ENCODE measurements at places on chromosomes 4 and X. TPM values are rescaled to one million over a fixed set of nuclear protein-coding genes. Genes with fewer than 3 reads are reported as not detected.

NXF3 gene
- total RNA-seq = 0.89 TPM

EFNB1 gene
- total RNA-seq = 17.6 TPM

- no peak overlapping the region for H3K4me3 ChIP-seq
- DNase-seq = peak; percentile 11
- H3K27ac ChIP-seq = no peak overlapping the region
- H3K27me3 ChIP-seq = no peaks in the 10 kb centered on the region
- H3K4me1 ChIP-seq = peaks cover 3% of the 10 kb centered on the region
These were observed 22.6 kb downstream of the NAP1L5 start for GRCh38 chr4:88674979-88675378.

GRCh38 chrX:15973299-15973698 lies 118.7 kb upstream of the AP1S2 start:
- H3K4me1 ChIP-seq = no peaks in the 10 kb centered on the region
- H3K36me3 ChIP-seq = no peaks in the 10 kb centered on the region
- DNase-seq = no peak
- H3K27ac ChIP-seq = no peak overlapping the region
- H3K4me3 ChIP-seq = no peak overlapping the region

DNA sequence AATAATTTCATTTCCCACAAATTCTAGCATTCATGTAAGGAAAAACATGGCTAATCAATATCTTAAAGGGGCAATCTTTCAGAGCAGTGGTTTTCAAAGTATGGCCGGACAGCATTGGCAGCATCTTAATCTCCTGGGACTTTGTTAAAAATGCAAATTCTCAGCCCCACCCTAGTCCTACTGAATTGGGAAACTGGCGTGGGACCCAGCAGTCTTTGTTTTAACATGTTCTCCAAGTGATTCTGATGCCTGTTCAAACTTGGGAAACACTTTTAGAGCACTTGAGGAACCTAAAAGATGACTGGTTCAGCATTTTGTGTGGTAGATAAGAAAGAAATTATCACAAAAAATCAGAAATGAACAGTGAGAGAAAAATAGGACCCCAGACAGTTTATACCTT lies 65.7 kb downstream of the ZFX start:
- no peak for DNase-seq
- H3K27me3 ChIP-seq = no peaks in the 10 kb centered on the region
- no peak overlapping the region for H3K27ac ChIP-seq
- H3K4me1 ChIP-seq = no peaks in the 10 kb centered on the region
- H3K4me3 ChIP-seq = no peak overlapping the region

DNA sequence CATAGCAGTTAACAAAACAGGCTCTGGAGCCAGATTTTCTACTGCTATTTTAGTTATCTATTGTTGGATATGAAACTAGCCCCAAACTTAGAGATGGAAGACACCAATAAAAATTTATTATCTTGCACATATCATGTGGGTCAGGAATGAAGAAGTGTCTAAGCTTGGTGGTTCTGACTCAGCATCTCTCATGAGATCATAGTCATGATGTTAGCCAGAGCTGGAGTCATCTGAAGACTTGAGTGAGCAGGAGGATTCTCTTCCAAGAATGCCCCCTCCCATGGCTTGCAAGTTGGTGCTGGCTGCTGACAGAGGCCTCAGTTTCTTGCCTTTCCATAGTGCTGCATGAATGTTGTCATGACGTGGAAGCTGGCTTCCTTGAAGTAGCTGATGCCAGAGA lies 68.2 kb upstream of the TAPT1 start:
- no peaks in the 10 kb centered on the region for H3K27me3 ChIP-seq
- no peak overlapping the region for H3K27ac ChIP-seq
- no peaks in the 10 kb centered on the region for H3K4me1 ChIP-seq
- H3K4me3 ChIP-seq = no peak overlapping the region
- no peaks in the 10 kb centered on the region for H3K36me3 ChIP-seq

DNA sequence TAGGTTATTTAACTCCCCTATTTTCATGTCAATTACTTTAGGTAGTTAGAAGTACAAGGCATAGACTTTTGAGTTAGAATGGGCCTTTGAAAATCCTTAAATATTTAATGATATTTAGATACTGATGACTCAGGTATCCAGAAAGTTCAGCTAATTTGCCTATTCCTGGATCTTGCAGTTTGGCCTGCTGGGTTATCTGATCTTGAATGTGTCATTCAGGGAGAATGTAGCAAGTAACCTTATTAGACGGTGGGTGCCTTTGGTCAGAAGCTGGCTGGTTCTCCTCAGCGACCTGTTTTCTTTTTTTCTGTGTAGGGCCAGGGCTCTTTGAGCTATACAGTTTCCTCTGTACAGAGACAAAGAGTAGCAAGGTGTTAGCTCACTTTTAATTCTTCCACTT lies 42.0 kb downstream of the MTM1 start:
- no peak overlapping the region for H3K27ac ChIP-seq
- no peak for DNase-seq
- H3K4me3 ChIP-seq = no peak overlapping the region
- H3K4me1 ChIP-seq = no peaks in the 10 kb centered on the region

GRCh38 chr4:44651425-44651824 lies at the start of gene YIPF7:
Gene YIPF7 (minus strand): TSS chr4:44651625. CDS start chr4:44650100, 1,525 bp downstream.
- DNase-seq = no peak
- no peaks in the 10 kb centered on the region for H3K4me1 ChIP-seq
- H3K27me3 ChIP-seq = no peaks in the 10 kb centered on the region
- no peaks in the 10 kb centered on the region for H3K36me3 ChIP-seq

DNA sequence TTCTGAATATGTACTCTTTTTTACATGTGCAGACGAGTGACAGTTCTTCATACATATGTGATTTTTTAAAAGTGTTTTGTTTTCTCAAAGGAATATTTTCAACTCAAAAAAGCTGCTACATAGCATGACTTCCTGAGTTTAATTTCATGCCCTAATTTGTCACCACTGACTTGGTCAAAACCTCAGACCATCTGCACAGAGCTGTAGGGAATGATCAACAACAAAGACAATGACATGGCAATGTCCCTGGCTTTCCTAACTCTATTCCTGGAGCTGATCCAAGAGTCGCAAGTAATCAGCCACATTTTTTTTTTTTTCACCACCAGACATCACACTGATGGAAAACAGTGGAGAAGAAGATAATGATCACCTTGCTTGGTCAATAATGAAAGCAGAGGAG lies 97.7 kb downstream of the TMA16 start:
- no peaks in the 10 kb centered on the region for H3K27me3 ChIP-seq
- H3K36me3 ChIP-seq = no peaks in the 10 kb centered on the region
- no peak for DNase-seq
- H3K4me3 ChIP-seq = no peak overlapping the region
- no peaks in the 10 kb centered on the region for H3K4me1 ChIP-seq

Measured in thyroid gland (tissue), 4 donors.